RWPE1 (cell line): ENCODE measurements at places on chromosomes 6 and 20.

DNA sequence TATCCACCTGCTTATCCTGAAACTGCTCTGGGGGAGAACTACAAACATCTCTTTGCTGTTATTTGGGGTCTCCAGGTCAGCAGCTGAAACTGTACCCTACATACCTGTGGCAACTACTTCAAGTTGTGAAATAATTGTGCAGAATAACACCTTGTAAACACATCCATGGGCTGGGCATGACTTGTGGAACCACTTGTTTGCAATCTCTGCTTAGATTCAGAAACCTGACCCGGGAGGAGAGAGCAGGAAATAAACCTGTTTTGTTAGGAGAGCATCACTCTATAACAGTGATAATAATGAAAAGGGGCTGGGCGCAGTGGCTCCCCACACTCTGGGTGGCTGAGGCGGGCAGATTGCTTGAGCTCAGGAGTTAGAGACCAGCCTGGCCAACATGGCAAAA is 183.1 kb downstream of the NFATC2 start:
- DNase-seq: no peak

DNA sequence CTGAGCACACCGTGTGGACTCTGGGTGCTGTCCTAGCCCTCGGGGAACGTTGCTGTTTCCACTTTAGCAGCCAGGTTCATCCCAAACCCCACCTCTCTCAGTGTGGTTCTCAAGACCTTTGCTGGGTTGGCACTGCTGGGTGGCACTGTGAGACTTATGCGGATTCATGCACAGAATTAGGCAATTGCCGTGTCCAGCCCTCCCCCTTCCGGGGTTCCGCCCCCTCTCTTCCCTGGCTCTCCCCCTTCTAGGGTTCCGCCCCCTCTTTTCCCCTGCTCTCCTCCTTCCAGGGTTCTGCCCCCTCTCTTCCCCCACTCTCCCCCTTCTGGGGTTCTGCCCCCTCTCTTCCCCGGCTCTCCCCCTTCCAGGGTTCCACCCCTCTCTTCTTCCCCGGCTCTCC is 39.8 kb upstream of the SLCO4A1 start:
- peak; percentile 74 for DNase-seq

DNA sequence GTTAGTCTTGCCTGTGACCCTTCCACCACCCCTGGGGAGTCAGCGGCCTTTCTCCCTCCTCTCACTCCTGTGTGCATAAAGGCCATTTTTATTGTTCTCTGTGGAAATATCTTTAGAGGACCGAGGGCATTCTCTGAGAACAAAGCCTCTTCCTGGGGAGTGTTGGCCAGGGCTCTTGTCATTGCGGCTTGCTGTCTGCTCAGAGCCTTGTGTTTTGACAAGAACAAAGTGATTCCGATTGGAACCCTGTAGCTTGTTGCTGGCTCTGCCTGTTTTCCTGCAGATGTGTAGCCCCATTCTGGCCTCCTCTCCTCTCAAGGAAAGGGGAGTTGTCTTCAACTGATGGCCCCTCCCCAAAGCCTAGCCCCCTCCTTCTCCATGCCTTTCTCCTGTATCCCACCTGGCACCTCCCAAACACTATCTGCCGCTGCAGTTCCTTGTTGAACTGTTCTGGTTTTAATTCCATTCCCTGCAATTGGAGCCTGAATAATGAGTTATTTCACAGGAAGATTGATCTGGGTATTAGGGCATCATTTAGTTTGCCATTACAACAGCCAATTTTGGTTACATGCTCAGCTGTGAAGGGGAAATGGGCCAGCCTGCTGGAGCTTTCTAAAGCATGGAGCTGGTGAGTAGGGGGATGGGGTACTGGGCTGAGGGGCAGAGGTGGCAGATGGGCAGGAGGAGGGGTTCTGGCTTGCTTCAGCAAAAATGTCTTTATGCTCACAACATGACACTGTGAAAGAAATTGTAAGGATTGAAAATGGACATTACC is 252.5 kb downstream of the LRFN2 start:
- DNase-seq: no peak

DNA sequence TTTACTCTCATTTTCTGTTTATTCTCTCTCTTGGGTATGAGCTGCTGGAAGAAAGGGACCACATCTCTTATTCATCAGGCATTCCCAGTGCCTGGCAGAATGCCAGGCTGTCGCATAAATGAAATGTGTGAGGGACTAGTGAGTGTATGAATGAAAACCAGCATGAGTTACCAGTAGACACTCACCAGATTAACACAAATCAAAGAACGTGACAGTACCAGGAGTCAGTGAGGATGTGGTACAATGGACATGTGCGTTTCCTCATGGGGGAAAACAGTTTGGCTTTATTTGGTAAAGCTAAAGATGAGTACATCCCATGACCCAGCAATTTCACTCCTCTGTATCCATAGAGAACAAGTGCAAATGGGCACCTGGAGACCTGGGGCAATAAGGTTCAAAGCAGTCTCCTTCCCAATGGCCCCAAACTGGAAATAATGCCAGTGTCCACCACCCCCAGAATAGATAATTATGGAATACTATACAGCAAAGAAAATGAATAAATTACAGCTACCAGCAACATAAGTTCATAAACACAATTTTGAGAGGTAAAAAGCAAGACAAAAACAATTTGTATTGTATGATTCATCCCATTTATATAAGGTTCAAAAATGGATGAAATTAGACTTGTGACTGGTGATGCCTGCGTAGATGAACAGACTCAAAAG is 93.3 kb downstream of the CDH22 start:
- DNase-seq: no peak

DNA sequence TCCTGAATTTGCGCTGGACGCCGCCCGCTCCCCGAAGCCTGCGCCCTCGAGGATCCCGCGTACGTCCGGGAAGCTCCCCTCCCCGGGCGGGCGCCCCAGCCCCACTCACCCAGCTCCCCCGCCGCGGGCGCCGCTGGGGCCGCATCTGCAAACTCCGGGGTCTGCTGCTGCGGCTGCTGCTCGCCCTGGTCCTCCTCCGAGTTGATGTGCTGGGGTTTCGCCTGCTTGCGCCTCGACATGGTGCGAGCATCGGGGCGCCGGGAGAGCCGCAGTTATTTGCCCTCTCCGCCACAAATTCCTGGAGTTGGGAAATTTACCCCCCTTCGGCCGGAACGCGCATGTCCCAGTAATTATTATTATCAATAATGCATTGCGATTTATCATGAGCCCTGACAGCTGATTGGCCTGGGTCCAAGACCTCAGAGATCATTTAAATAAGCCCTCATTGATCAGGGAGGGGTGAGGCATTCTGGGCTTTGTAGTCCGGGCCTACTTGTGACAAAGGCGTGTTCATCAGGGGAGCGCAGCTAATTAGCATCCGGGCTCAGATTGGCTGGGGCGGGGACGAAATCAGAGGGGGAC is at the start of gene SALL4:
Gene SALL4 (minus strand): TSS at position 352 of the 582 bp plus-strand sequence. CDS start 113 bp downstream, at position 239.
- no peak for DNase-seq

DNA sequence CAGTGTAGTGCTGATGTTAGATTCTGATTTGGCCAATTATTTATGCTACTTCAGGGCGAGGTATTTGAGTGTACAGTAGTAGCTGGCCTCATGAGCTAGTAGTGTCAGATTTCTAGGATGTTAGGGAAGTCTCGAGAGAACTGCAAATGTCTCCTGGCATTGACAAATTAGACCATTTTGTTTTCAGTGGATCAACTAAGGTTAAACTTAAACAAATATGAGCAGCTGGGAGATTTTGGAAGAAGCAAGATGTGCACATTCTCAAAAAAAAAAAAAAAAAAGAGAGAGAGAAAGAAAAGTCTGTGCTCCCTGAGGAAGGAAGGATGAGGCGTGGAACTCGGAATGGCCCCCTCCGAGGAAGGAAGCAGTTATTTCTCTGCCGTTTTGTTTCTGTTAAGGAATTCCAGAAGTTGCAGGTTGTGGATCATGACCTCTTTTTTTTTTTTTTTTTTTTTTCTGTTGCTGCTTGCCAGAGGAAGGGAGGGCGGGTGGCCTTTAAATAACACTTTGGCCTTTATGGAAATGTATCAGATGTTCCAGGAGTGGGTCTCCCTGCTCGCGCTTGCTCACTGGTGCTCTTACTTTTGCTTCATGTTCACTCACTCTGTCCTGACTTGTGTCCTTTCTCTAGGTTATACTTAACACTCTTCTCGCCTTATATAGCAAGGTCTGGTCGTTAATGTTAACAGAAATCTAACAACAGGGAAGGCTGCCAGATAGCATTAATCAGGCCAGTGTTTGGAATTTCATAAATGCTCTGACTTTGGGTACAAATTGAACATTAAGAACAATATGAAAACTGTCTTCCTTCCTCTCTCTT is 124.4 kb downstream of the TCP11 start:
- DNase-seq: no peak

DNA sequence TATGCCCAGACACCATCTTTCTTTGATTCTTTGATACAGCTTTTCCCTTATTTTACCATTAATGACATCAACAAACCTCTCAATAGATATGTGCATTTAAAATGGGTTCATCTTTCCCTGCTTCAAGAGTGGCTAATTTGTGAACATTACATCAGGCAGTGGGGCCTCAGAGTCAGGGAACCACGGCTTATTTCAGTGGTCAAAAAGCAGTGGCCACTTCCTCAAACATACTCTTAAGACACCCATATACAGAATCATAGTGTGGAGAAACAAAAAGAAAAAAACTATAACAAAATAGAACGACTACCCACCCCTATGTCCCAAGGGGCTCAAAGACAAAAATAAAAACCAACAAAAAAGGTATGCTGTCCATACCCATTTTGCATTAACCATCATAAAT is 12.9 kb downstream of the SALL4 start:
- DNase-seq: no peak

- DNase-seq: peak; percentile 80
Measured at GRCh38 chr6:41705996-41706835, 29.2 kb downstream of the TFEB start.

DNA sequence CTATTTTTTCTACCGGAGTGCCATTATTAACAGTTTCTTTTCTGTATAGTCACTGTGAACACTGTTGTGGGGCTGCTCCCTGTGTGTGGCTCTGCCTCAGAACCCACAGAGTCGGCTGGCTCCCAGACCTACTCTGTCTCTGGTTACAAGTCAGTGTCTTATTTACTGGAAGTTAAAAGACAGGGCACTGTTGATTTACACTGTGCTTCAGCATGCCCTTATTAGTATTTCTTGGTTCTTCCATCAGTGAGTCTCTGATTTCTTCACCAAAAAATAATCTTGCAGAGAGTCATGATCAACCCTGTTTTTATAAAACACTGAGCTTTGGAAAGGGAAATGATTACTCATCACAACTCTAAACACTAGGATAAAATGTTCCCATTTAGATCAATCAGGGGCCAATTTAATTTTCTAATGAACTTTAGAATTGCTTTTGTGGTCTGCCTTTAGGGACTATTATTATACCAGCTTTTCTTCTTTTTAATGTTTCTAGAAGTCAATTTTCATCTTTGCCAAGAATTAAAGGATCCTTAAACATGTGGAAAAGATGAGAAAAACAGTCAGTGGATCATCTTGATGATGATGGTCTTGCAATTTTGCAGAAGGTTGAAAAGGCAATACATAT is 92.6 kb downstream of the UTRN start:
- no peak for DNase-seq
